ENCODE measurements at places on chromosomes 1 and 21. TPM values are rescaled to one million over a fixed set of nuclear protein-coding genes. Genes with fewer than 3 reads are reported as not detected.

Gene SYTL1
- 0.75 TPM for polyA plus RNA-seq

Gene GPR153
- 3.7 TPM for polyA plus RNA-seq

Gene LENEP
- not detected for polyA plus RNA-seq

Gene PHTF1
- polyA plus RNA-seq: 2.8 TPM

Gene GJB3
- 1.0 TPM for polyA plus RNA-seq

Gene CRNN
- 3.0 TPM for polyA plus RNA-seq

Gene L1TD1
- 0.10 TPM for polyA plus RNA-seq

Gene SH2D5
- polyA plus RNA-seq: not detected
